ENCODE measurements at places on chromosomes 4 and X. TPM values are rescaled to one million over a fixed set of nuclear protein-coding genes. Genes with fewer than 3 reads are reported as not detected.

PPP1R2C gene
- not detected for total RNA-seq

NR0B1 gene
- not detected for total RNA-seq

GRIA3 gene
- not detected for total RNA-seq

PNCK gene
- 2.5 TPM for total RNA-seq

FTSJ1 gene
- total RNA-seq = 96.5 TPM

MSN gene
- 155 TPM for total RNA-seq

AFP gene
- total RNA-seq = not detected

F11 gene
- total RNA-seq = not detected

TMPRSS11E gene
- total RNA-seq = 14.5 TPM

INTS6L gene
- 5.8 TPM for total RNA-seq

COQ2 gene
- 14.4 TPM for total RNA-seq

SOX3 gene
- total RNA-seq = not detected

Measured in nasal cavity respiratory epithelium epithelial cell of viscerocranial mucosa (primary cell).